ENCODE measurements at places on chromosomes 12 and 14.
A peak's percentile ranks its signal among the peaks of the same experiment; 100 is the strongest.

GRCh38 chr14:35306114-35306513, 13.9 kb downstream of the PSMA6 start:
- DNase-seq: no peak

DNA sequence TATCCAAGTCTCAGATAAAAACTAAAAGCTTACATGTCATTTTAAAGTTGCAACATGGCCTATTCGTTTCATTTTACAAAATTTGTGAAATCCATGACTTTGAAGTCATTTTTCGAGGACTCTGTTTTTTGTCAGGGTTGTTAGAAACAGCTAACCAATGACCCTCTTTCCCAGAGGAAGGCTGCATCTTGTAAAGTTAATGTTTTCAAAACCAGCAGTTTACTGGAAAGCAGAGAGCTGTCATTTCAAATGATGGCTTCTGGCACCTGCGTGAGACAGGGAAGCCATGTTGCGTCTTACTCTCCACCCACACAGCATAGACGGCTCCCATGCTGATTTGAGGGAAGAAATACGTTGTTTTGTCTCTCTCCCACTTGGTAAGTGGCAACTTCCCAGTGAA, 50.1 kb upstream of the RTRAF start:
- DNase-seq: no peak

- DNase-seq: no peak
Measured at GRCh38 chr14:31326111-31326510, 94.2 kb downstream of the HEATR5A start.

DNA sequence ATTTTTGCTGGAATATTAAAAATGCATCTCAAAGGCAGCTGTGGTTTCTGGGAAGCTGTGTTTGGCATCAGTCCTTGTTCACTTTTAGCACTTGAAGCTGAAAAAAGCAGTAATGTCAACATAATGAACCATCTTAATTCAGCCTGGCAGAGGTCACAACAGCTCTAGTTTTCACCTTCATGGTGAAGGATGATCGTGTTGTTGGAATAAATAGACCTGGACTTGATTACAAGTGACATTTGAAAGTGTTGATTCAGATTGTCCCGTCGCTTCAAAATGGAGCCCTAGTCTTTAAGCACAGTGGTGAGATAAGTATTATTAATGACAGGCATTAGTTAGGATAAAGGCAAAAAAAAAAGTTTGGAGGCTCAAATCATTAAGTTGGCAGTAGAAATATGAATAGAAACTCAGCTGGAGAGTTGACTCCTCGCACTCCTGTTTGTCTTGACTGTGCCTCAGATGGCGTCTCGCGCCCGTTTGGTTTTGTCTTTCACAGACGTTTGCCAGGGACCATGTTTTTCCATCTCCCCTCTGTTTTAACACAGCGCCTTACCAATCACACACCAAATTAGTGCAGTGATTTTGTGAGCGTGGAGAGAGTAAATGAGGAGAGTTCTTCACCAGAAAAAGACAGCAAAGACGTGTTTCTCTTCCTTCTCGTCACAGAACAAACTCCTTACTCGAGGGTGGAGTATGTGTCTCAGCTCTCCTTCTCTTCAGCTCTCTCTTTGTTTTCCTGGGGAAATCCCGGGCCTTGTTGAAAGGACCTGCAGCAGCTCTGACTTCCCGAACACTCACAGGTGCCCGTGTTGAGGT, 53.4 kb upstream of the MMP17 start:
- DNase-seq: no peak

DNA sequence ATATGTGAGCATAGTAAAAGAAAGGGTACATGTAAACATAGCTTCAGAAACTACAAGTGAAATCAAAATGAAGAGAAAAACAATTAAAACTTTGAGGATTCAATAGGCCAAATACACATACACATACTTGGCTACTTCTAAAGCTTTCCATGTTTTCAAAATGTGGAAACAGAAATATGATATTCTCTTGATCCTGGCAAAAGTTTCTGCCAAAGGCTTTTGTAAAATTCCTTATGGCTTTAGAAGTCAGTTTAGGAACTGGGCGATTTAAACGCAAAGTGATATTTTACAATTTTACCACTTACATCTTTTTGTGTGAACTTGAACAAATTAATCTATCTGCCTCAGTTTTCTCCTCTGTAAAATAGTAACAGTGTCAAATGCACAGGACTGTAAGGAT, 756.4 kb downstream of the C12orf50 start:
- DNase-seq: no peak

- DNase-seq: no peak
Measured at GRCh38 chr14:105436891-105437722, 17.5 kb downstream of the MTA1 start.

- DNase-seq: no peak
Measured at GRCh38 chr12:111819191-111820158, 22.6 kb upstream of the MAPKAPK5 start.

- DNase-seq: no peak
Measured at GRCh38 chr12:19032826-19033225, 96.7 kb upstream of the PLEKHA5 start.

DNA sequence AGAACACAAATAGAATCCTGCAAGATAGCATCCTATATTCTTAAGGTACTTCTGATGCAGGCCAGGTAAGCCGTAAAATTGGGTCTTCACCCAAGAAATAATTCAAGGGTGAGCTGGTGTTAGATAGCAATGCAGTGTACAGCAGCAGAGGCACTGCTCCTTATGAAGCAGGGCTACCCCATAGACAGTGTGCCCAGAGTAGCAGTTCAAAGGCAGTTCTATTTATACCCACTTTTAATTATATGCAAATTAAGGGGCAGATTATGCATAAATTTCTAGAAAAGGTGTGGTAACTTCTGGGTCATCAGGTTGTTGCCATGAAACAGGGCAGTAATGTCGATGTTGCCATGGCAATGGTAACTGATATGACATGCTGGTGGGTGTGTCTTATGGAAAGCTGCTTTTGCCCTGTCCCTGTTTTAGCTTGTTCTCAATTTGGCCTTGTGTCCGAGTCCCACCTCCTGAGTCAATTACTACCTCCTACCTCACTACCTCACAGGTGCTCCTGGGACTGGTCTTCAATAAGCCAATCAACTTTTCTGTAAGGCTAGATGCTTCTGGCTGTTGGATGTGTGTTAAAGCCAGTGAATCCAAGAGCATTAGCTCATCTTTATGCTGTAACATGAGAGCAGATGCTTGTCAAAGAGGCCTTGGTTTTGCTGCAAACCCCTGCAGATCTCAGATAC, 61.0 kb downstream of the PPM1A start:
- DNase-seq: no peak

GRCh38 chr14:92632546-92633273, 115.7 kb downstream of the LGMN start:
- DNase-seq: no peak

GRCh38 chr12:85405781-85406522, 125.9 kb downstream of the ALX1 start:
- DNase-seq: no peak

DNA sequence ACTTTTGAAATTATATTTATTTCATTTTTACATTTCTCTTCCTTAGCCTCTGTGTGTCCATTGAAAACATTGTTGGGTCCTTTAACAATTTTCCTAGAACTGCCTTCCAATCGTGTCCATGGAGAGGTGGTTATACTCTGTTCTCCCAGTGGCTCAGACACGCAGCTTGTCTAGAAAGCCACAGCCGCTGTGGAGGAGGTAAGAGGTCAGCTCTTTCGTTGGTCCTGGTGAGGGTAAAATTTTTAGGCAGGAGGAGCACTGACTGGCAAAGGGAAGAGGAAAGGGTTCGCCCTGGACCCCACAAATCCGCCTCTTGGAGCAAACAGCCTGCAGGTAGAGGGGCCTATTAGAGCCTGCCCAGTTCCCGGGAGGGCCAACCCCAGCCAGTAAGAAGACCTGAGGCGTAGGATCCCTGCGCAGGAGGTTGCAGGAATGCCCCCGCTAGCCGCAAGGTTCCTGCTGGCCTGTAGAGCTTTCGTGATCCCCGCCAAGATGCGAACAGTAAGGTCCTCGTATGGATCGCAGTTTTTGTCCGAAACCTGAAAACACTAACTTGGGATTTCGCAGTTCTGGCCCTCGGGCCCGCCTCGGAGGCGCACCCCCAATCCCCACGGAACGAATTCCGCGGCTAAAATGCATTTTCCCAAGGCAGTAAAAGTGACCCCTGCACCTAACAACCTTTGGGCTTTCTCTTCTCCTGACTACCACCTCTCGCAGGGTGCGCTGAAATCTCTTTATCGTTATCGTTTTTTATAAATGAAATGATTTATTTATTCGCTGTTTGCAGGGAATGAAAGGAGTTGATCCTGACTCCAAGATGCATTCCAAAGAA, 7.5 kb upstream of the PAX9 start:
- DNase-seq: no peak

- DNase-seq: no peak
Measured at GRCh38 chr12:53924521-53925405, 13.9 kb upstream of the HOXC13 start.

DNA sequence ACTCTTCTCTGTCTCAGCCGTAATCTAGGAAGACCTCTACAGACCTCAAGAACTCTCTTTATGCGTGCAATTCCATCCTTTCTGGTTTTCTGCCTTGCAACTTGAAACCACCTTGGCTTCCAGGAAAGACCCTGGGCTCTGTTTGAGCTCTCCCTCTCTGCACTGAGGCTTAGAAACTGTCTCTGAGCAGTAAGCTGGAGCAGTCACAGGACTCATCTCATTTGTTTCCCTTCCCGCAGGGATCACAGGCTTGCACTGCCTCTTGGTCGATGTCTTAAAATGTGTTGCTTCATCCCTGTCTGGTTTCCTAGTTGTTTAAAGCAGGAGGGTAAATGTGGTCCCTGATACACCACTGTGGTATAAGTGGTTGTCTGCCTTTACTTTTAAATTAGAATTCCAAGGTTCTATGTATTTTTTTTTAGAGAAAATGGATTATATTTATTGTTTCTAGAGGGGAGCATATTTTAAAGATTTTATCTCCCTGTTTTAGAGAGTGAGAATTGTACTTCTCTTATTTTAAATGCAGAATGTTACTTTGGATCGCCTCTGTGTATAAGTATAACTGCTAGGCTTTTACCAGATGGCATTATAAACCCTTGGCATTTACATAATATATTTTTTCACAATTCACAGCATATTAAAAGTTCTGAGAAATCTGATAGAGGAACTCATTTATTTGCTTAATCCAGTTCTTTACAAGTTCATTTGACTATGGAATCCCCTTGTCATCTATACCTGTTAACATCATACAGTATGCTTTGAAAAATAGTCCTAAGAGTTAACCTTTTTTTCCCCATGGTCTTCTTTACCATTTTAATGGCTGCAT, 26.4 kb downstream of the EID3 start:
- DNase-seq: no peak

DNA sequence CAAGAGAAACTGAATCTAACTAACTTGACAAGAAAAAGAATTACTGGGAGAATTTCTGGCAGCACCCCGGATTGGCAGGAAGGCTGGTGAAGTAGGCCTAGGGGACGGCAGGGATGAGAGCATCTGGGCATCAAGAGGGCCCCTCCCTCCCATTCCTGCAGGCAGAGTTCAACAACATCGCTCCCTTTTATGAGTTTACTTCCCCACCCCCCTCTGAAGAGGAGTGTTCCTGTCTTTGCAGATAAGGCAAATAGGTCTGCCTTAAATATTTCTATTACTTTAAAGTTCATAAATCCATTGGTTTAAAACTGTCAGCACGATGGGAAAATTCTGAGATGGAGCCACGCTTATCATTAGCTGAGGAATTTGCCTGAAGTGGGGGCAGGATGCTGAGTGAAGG, 168.7 kb downstream of the TBX5 start:
- DNase-seq: no peak

GRCh38 chr12:43292699-43293098, 259.3 kb downstream of the ADAMTS20 start:
- no peak for DNase-seq

DNA sequence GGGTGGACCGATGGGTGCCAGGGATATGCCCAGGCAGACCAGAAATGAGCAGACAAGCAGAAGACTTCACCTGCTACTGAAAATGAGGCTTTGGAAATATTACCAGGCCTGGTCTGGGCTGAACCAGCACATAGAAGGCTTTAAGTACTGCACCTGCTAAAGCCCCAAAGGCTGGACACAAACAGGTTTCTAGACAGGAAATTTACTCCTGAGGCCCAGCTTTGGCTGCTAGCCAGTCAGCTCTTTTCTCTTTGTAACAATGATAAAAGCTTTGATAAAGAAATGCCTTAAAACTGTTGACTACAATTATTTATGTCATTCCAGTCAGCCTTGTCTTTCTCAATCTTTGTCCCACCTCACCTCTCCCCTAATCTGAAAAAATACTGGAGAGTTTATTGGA, 228.9 kb upstream of the EGLN3 start:
- no peak for DNase-seq

DNA sequence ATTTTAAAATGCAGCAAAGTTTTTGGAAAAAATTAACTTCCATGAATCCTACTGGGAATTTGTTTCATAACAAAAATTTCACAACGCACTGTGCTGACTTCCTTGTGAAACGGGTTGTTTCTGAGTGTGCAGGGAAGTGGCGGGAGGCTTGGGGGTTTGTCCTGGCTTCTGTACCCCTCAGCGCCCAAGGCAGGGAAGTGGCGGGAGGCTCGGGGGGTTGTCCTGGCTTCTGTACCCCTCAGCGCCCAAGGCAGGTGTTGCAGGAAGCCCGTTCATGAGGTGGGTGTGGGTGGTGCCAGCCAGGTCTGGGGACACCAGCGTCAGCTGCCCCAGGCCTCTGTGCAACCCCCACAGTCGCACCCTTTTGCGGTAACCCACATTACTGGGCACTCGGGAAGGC, 25.1 kb downstream of the ADGRD1 start:
- DNase-seq: no peak

- no peak for DNase-seq
Measured at GRCh38 chr12:82600379-82600778, 86.3 kb upstream of the TMTC2 start.

GRCh38 chr12:121800694-121801594, 2.9 kb upstream of the SETD1B start:
- peak; percentile 65 for DNase-seq

- no peak for DNase-seq
Measured at GRCh38 chr12:52029685-52030084, 21.6 kb upstream of the NR4A1 start.

GRCh38 chr14:48936362-48936761, 649.8 kb downstream of the RPS29 start:
- DNase-seq: no peak

- DNase-seq: no peak
Measured at GRCh38 chr12:75487308-75487707, 6.8 kb downstream of the GLIPR1 start.
